ENCODE measurements at places on chromosomes 4 and X.

DNA sequence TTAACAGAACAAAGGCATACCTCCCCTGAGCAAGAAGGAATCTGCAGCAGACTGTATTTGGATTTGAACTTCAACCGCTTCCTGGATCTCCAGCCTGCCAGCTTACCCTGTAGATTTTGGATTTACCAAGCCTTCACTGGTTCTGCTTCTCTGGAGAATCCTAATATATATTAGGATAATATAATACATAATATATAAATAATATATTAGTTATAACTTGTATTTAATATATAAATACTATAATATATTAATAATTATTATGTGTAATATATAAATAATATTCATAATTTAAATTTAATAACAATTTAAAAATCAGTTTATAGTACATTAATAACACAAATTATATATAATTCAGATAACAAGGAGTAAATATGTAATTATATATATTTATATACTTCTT is 121.4 kb downstream of the COX18 start:
- DNase-seq: no peak

- no peak for DNase-seq
Measured at GRCh38 chr4:154858166-154858565, 77.1 kb downstream of the RBM46 start.

GRCh38 chr4:142211444-142211843 is 575.1 kb downstream of the IL15 start:
- DNase-seq: no peak

GRCh38 chr4:188704288-188704687 is 565.0 kb downstream of the TRIML1 start:
- DNase-seq: no peak

DNA sequence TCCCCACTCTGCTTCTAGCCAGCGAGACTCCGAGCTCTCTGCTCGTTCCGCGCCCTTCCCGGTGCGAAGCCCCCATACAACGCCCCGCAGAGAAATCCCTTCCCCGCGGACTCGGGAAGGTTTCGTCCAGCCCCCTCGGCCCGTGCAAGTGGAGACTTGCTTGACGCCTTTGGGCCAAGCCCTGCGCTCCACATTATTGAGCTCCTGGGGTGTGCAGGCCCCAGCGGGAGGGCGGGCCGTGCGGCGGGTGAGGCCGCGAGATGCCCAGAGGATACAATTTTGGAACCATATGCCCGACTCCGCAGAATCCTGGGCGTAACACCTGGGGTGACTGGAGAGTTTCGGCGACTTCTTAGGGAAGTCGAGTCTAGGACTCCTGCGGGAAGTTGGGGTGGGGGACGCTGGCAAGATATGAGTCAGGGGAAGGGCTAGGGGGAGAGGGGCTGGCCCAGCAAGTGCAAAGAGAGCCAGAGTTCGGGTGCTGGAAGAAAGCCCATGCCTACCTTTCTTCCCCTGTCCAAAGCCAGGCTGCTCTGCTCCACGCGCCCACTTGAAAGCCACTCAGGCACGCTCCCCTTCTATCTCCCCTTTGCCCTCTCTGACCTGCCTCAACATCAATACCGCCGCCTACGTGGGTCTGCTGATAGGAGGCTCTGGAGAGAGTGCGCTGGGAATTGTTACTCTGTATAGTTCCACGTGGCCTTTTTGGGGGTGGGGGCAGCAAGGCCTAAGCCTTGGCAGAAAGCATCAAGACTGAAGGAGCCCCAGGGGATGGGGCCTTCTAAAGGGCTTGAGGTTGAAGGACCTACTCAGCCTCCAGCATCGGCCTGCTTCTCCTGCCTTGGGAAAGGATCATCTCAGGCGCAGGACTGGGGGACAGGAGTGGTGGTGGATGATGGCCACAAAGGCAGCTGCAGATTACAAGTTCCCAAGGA is 1.2 kb upstream of the ELF4 start:
- DNase-seq: no peak

GRCh38 chrX:31713120-31713519 is 641.3 kb upstream of the FTHL17 start:
- DNase-seq: no peak
